ENCODE measurements at places on chromosomes 5 and 9. TPM values are rescaled to one million over a fixed set of nuclear protein-coding genes. Genes with fewer than 3 reads are reported as not detected.

- DNase-seq: no peak
Observed at GRCh38 chr9:75639971-75640610, 250.4 kb upstream of the PCSK5 start.

GRCh38 chr5:3899093-3899492, 303.5 kb downstream of the IRX1 start:
- DNase-seq: no peak

- peak; percentile 33 for DNase-seq
Observed at GRCh38 chr5:132411304-132412013, 41.9 kb downstream of the SLC22A5 start.

DNA sequence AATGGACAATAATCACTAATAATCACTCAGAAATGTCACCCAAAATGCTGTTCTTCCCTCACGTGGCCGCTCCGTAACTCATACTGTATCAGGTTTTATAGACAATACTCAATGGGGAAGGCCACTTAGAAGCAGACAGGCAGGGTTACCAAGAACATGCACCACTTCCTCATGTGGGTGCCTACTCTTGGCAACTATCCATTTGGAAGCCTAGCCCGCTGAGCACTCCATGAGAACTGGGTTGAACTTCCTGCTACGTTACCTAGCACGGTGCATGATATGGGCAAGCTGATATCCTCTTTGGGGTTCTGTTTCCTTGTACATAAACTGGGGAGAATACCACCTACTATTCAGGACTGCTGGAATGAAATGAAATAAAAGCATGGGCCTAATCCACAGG, 14.3 kb downstream of the DAP start:
- no peak for DNase-seq

Gene HEMGN
- not detected for total RNA-seq

- peak; percentile 44 for DNase-seq
Observed at GRCh38 chr9:123318961-123319421, 37.0 kb upstream of the CRB2 start.

Gene ARHGEF37
- 2.0 TPM for total RNA-seq

DNA sequence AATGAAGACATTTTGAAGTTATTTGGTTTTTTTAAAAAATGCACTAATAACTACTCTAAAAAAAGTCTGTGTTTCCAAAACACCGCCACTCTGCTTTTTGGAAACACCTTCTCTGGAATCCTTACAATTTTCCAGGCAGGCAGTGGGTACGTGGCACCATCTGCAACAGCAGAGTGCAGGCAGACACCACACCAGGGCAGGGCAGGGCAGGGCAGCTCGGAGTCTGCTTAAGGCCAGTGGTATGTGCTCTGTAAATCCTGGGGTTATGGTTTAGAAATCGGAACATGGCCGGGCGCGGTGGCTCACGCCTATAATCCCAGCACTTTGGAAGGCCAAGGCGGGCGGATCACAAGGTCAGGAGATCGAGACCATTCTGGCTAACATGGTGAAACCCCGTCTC, 97.6 kb downstream of the TLE1 start:
- DNase-seq: no peak

Gene BHMT2
- total RNA-seq: not detected

- DNase-seq: no peak
Observed at GRCh38 chr5:157252711-157253465, 13.0 kb upstream of the CYFIP2 start.

Gene C7
- total RNA-seq: 43.5 TPM

DNA sequence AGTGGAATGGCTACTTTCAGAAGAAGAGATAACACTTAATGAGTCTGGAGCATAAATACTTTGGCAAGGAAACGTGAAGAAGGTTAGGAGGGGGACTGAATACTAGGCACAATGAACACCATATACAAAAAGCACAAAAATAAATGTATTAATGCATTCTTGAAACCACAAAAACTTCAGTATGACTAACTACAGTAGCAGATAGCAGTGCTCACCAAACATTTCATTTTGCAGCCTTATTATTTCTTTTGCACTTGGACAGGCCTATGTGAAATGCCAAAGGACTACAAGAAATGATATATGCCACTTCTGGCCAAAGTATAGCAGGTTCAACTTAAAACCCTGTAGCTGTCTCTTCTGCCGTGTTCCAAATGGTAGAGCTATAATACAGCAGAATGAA, 26.3 kb downstream of the UBQLN1 start:
- no peak for DNase-seq

Gene IL13
- total RNA-seq: not detected

Gene ADAMTS13
- 1.5 TPM for total RNA-seq

Gene IL5
- not detected for total RNA-seq

DNA sequence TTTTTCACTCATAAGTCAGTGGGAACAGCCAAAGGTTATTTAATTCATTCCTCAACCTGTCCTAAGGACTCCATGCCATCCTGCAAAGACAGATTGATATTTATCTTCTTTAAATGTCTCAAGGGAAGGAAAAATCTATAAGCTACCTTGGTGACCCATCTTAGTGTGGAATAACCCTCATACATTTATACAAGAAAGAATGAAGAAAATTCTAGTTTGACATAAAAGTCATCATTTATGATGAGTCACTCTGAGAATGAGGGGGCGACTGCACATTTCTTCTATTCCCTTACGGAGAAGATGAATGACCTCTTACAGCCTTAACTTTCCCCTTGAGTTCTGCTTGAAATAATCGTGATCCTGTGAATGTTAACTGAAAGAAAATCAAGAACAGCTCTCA, 26.8 kb upstream of the NUDT12 start:
- no peak for DNase-seq

Gene ZNF883
- 2.8 TPM for total RNA-seq

DNA sequence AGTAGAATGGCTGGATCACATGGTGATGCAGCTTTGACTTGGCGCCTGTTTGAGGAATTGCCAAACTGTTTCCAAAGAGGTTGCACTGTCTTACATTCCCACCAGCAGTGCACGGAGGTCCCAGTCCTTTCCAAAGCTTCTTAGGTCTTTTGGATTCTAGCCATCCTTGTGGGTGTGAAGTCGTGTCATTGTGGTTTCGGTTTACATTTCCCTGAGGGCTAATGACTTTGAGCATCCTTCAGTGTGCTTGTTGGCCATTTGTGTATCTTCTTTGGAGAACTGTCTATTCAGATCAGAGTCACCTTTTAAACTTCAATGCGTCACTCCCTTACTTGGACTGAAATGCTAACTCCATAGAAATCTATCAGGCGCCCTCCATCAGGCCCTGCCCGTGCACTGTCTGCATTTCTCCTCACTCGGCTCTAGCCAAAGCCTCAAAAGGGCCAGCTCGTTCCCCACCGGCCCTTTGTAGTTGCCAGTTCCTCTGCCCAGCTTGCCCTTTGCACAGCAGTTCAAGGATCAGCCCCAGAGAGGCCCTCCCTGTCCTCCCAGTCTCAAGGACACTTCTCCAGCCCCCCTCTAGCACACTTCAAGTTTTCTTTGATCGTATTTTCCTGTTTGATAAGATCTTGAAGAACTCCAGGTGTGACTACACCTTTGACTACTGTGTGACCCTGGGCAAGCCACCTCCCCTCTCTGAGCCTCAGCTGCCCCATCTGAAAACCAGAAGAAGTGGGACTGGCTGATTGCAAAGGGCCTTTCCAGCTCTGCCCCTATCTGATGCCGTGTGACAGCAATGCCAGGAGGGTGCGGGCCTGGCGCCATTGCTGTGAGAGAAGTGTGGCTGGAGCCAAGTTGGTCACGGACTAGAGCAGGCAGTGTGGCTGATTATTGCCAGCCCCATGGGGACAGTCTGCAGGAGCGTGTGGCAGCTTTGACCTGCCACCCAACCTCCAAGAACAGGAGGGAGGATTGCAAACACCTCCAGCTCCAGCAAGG, 5.6 kb downstream of the HRH2 start:
- DNase-seq: no peak

- DNase-seq: no peak
Observed at GRCh38 chr5:58327289-58327688, 132.6 kb downstream of the PLK2 start.

GRCh38 chr9:89901920-89902319, 297.1 kb downstream of the GADD45G start:
- no peak for DNase-seq

DNA sequence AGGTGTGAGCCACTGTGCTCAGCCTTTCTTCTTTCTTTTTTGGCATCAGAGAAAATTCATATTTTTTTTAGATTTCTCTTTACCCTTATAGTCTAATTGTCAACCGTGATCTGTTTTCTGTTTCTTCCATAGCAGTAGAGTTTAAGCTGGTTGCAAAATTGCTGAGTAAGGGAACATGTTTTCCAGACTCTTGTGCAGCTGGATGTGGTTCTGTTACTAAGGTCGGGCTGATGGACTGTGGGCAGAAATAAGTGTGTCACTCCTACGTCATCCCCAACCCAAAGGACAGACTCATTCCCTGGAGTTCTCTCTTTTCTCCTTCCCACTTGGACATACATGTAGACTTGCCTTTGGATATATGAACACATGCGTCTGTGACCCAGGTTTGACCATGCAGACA, 64.1 kb upstream of the GOLM1 start:
- DNase-seq: no peak

Gene NIPAL4
- not detected for total RNA-seq

Data from hepatocyte (in vitro differentiated cells).